ENCODE measurements at places on chromosomes 2 and 18. TPM values are rescaled to one million over a fixed set of nuclear protein-coding genes. Genes with fewer than 3 reads are reported as not detected.
A peak's percentile ranks its signal among the peaks of the same experiment; 100 is the strongest.

DNA sequence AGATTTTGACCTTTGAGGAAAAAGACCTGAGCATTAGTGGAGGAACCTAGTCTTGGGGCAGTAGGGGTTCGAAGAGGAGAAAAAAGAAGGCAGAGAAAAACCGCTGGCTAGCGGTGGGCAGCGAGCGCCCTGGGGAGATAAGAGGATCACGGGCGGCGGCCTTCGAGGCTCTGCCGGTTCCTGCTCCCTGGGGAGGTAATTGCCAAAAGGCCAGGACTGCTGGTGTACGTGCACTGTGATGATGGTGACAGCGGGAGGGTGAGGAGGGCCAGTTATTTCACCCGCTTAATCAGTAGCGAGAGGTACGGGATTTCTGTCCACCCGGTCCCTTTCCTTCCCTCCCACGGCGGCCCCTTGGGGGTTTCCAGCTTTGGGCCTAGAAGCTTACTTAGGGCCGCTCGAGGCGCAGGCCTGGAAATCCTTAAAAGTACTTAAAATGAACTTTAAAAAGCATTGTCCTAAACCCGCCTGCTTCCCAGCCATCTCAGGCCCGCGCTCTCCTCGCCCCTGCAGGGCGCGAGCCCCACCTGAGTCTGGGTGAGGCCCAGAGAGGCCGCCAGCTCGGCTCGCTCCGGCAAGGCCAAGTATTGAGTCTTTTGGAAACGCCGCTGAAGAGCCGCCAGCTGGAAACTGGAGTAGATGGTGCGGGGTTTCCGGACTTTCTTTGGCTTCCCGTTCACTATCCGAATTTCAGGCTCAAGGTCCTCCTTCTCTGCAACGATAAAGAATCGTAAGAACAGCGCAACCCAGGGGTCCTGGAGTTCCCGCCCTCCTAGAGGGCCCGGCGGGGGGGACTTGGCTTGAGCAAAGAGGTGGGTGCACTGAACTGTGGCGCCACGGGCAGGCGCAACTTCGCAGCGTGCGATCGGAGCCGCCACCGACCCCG is 1.5 kb downstream of the DLX2 start:
- peak; percentile 73 for DNase-seq

DNA sequence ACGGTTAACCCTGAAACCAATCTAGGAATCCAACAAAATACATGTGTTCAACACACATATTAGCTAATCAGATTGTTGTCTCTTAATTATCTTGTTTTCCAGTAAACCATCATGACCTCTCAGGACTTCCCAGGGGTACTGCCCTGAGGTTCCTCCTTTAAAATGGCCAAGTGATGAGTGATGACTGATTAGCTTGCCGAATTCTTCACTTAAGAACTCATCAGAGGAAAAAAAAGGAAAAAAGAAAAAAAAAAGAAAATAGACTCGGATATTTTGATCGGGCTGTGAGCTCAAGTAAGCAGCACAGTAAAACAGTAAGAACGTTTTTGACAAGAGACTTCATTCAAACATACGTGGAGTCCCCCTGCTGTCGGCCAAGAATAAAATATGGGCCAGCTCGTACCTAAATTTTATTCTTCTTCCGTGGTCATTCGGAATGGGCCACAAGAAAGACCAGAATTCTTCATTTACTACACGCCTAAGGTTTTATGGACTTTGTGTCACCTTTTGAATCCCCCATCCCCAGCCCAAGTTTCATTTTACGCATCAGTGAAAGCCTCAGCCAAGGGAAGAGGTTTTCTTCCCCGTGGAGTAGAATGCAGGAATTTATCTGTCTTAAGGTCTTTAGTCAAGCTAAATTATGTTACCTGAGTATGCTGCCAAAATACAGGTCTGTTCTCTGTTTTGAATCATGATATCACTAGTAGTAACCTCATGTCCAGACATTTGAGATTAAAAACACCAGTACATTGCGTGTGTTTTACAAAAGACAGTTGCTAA is 40.5 kb downstream of the COLEC12 start:
- DNase-seq, result no peak

- DNase-seq, result no peak
Observed at GRCh38 chr2:140589273-140589672, 1541.5 kb downstream of the LRP1B start.

DNA sequence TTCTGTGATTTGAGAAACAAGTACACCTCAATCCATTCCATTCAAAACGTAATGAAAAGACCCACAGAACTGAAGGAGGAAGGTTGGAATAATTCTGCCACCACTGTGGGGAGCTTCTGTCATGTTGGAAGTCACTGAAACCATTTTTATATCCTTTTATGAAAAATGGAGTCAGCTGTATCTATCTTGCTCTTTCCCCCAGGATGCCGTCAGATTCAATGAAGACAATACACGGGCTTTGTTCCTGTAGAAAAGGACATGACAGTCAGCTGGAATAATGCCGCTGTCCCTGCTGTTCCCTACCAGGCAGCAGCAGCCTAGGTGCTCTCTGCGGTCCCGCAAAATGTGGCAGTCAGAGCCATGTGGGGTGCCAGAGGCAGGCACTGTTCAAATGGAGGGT is 52.5 kb upstream of the APCDD1 start:
- DNase-seq, result no peak

GRCh38 chr18:34821669-34822210 is 111.6 kb downstream of the DTNA start:
- no peak for DNase-seq

- DNase-seq, result no peak
Observed at GRCh38 chr2:73257425-73258125, 23.5 kb downstream of the CCT7 start.

GRCh38 chr2:120445449-120446143 is 99.7 kb downstream of the INHBB start:
- DNase-seq, result no peak

Gene NMUR1
- total RNA-seq, result not detected

Gene CCDC68
- not detected for total RNA-seq

Gene RANBP2
- total RNA-seq, result 74.9 TPM

Data from activated CD4-positive, alpha-beta T cell treated with anti-CD3 and anti-CD28 coated beads, Interleukin-2, amount 10 ng/mL, durations not matched to agents 24 days and 14 days (primary cell).